ENCODE measurements at places on chromosomes 3 and 15.

DNA sequence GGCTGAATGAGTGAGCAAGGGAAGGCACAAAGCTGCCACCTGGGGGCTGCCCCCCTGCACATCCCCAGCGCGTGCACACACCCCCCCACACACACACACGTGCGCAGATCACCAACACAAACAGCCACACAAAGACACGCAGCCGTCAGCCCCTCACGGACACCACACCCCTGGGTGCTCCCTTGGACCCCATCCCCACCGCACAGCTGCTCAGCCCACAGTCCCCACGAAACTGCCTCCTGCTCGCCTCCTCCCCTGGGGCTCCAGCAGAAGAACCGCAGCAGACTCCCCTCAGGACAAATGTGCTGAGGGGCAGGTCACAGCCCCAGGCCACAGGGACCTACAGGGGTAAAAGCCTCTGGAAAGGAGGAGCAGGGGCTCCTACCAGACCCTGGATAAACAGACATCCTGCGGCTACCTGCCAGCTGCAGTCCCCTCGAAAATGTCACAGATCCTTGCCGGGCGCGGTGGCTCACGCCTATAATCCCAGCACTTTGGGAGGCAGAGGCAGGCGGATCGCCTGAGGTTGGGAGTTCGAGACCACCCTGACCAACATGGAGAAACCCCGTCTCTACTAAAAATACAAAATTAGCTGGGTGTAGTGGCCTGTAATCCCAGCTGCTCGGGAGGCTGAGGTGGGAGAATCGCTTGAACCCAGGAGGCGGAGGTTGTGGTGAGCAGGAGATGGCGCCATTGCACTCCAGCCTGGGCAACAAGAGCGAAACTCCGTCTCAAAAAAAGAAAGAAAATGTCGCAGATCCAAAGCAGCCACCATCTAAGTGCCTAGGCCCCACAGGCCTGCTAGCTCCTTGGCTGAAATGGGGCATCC is 6.5 kb downstream of the TWF2 start:
- no peak for DNase-seq

GRCh38 chr3:138681463-138682220 is 73.1 kb downstream of the FAIM start:
- DNase-seq = no peak

GRCh38 chr3:100526613-100527346 is 34.4 kb downstream of the TMEM45A start:
- no peak for DNase-seq

DNA sequence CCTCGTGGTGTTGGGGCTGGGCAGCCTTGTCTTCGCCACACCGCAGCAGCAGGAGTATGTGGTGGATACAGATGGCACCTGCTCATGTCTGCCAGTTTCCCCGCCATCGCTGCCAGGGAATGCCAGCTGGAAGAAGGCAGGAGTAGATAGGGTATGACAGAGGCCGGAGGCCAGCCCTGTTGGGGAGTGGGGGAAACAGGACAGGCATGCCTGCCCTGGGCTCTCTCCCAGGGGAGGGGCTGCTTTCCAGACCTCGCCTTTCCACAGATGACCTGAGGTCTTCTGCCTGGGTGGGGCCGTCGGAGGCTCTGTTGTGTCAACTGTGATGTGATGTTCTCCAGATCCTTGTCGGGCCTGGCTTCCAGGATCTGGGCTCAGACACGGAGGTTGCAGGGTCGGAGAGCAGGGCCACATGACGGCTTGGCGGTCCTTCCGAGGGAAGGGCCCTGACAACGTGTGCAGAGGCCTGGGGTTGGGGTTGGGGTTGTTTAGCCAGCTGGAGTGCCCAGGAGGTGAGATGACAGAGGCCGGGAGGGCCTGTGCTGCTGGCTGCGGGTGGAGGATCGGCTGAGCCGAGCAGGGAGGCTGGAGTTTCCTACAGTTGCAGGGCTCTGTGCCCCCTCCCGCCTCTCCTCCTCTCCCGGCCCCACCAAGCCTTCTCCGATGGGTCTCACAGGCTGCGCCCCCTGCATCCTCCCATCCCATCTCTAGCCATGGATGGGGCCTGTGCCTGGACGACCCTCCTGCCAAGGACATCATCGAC is 102.0 kb downstream of the TBC1D2B start:
- DNase-seq = no peak

- DNase-seq = no peak
These were observed 428.3 kb upstream of the ATP11B start for GRCh38 chr3:182364723-182365650.

DNA sequence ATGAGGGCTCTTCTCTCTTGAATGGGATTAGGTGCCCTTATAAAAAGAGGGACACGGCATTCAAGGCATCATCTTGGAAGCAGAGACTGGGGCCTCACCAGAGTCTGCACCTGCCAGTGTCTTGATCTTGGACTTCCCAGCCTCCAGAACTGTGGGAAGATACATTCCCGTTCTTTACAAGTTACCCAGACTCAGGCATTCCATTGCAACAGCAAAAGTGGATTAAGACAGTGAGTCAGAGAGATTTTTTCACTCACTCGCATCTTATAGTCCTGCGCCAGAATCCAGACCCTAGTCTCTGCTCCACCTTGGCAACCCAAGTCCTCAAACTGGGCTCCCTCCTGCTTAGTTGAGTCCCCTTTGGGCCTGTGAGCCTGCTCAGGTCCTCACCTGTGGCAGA is 2.7 kb downstream of the LCTL start:
- no peak for DNase-seq

DNA sequence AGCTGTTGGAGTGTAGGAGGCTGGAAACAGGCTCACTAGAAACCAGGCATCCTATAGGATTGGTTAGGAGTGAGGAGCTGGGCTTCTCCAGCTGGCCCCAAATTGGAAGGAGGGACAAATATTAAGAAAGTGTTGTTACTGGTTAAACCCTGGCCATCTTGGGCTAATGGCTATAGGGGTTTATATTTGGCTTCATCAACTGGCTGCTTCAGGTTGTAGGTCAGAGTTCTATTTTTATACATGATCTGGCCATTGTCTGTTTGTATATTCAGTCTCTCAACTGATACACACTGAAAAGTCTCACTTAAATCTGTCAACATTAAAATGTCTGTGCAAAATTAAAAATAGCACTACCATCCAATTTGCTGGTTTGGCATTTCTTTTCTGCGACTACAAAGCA is 70.2 kb upstream of the ARRDC4 start:
- DNase-seq = no peak

GRCh38 chr15:40498418-40498817 is 27.6 kb downstream of the CHST14 start:
- peak; percentile 29 for DNase-seq

GRCh38 chr15:41877631-41878354 is 16.1 kb downstream of the SPTBN5 start:
- no peak for DNase-seq

DNA sequence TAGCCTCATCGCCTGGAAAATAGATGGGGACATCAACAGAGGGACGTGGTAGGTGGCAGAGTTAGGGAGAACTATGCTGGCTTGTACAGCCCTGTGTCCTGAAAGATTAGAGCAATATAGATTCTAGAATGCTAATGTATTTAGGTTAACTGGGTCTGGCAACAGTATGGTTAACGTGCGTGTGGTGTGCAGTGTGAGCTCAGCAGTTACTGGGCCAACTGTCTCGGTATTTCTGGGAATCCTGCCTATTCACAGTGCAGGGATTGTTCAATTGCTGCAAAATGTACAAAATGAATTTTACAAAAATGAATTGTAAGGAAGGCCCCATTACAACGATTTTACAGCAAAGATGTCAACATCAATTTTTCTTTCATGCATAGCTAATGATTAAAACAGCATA is 20.6 kb downstream of the MEIS2 start:
- no peak for DNase-seq

- DNase-seq = no peak
These were observed 67.8 kb downstream of the ADAMTS9 start for GRCh38 chr3:64620020-64620419.

DNA sequence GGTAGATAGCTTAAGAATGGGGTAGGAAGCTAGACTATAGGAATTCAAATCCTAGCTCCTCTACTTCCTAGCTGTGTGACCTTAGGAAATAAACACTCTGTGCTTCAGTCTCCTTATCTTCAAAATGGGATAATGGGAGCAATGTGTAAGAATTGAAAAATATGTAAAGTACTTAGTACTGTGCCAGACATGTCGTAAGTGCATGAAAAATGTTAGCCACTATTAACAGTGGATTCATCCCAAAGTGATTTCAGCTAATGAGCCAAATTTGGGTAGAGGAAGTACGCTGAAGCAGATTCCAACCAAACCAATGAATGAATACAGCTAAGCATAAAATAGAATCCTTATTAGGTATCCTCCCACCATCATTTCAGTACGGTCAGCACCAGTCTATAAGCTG is 192.1 kb downstream of the RORA start:
- DNase-seq = no peak

DNA sequence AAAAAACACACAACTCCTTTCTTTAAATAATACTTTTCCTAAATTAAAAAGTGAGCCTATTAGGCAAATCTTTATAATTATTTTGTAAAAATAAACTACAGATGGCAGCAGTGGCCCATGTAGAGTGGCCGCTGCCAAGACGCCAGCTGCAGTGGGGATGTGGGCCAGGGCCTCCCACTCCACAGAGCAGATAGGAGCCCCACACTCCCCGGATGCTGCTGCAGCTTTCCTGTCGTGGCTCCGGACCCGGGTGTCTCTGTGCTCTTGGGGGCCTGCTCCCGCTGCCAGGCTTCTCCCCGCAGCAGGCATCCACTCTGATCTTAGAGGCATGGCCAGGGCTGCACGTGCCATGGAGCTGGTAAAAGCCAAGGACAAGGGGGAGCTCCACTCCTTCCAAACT is 67.5 kb downstream of the PROS1 start:
- no peak for DNase-seq

- DNase-seq = no peak
These were observed 6.1 kb downstream of the TRMT10C start for GRCh38 chr3:101567528-101568317.

GRCh38 chr3:184259878-184260723 is 1.3 kb downstream of the CAMK2N2 start:
- no peak for DNase-seq

DNA sequence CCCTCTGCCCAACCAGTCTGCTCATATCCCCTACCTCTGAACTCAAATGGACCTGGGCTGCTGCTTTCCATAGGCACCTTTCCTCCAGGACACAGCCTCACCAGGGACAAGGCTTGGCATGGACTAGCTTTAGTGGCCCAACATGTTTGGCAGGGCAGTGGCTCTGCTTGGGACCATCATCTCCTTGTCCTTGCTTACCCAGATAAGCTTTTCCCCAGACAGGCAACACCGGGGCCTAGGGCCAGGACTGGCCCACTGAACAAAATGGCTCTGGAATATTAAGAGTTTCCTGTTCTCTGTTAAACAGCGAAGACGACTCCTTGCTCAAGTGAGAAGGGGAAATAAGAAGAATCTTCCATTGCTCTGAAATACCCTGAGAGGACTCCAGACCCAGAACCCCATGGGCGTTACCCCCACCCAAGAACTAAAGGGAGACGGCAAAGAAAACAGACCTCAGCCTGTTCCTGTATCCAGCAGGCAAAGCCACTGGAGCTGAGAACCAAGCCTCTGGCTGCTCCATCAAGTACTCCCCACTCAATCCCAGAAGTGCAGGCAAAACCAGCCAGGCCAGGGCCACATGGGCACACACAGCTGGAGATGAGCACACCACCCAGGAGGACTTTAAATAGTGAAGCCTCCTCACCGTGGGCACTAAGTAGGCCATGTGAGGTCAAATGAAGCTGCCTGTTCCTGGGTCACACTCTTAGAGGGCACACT is 45.5 kb downstream of the CTNNB1 start:
- DNase-seq = no peak

DNA sequence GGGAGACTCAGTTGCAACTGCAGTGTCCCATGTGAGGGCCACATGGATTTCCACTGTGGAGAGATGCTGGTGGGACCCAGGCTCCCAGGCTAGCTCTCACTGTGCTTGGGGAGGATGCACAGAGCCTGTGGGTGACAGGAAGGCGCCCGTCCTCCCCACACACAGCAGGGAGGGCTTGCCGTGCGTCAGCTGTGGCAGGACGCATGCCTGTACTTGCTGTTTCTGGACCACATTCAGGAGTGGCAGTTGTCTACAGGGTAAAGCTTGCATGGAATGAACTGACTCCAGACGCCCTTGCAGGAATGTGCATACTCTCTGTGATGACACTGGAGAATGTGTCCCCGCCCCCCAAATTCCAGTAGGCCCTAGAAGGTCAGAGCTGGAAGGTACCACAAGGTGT is 63.8 kb upstream of the SNRPA1 start:
- DNase-seq = peak; percentile 9

GRCh38 chr15:56996093-56996492 is 77.6 kb downstream of the TCF12 start:
- no peak for DNase-seq

GRCh38 chr3:170869645-170870593 is at the start of gene RPL22L1:
TSS of gene RPL22L1 (minus strand) at chr3:170870195. CDS start at chr3:170870167, 28 bp downstream.
- DNase-seq = peak; percentile 67

DNA sequence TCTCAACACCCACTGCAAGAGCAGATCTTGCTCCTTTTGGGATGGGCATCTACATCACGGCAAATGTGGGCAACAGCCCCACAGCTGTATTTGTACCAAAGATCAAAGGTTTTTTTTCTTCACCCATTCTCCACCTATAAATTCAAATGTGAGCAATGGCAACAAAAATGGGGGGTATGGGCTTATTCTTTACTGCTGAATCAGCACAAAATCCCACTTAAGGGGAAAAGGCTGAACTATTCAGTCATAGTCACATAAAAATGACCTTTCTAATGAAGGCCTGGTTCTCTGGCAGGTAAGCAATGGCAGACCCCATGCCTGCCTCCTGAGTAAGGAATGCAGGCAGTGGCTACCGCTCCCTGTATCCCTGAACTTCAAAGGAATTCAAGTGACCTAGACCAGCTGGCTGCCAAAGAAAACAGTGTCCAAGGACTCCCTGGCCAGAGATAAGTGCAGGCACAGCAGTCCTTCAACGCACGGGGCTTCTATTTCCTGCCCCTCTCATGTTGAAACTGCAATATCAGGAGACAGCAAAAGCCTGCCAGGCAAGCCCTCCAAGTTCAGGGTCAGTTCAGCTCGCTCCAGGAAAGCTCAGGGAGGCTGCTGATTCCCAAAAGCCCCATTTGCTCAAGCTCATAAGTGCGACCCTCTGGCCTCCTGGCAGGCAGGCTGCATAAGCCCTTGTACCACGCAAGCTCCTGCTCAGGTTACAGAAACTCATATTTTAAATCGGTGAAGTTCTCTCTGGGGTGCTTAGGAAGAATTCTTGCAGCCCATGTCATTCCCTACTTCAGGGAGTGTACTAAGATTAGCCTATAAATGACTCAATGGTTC is 134.1 kb downstream of the PDZRN3 start:
- no peak for DNase-seq

DNA sequence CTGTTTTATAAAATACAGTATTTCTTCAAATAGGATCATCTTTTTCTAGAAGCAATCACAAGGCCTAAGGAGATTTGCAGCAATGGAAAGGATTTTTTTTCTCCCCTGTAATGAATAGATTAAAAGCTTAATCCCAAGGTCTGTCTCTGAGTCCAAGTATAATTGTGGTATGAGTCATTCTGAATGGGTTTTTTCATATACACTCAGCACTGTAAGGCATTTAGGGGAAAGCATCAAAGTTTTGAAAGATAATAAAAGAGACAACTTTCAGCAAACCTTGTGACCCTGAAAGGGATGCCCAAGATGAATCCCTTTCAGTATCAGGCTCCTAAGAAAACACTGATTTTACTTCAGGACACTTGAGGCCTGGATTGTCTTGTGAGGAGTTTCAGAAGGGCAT is 23.3 kb upstream of the LARS2 start:
- no peak for DNase-seq

Data from AG04449 (cell line).